ENCODE measurements at places on chromosomes 13 and 19.

GRCh38 chr13:86737334-86737932 is 933.7 kb upstream of the SLITRK5 start:
- no peak for DNase-seq

GRCh38 chr13:113220877-113221276 is 11.5 kb downstream of the CUL4A start:
- DNase-seq: peak; percentile 14

DNA sequence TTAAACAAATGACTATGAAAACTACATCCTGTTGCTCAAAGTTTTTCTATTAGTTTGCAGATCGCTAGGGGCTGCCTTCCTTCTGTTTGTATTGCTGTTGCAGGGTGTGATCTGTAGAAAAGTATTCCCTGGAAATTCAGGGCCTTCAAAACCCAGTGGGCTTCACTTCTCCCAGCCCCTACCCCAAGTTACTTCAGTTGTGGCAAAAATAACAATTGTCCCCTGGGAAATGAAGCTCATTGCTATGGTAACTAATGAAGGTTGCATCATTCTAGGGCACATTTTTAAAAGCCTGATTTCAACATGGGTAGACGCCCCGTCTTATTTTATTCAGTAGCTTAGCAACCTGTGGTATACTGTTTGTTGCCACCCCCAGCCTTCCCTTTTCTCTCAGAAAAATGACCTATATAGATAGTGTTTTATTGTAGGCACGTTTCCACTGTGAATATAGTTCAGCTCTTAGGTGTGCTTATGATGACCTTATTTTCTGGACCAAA is 60.9 kb downstream of the WDFY2 start:
- no peak for DNase-seq

GRCh38 chr19:18083929-18084684 is 2.6 kb downstream of the IL12RB1 start:
- no peak for DNase-seq

DNA sequence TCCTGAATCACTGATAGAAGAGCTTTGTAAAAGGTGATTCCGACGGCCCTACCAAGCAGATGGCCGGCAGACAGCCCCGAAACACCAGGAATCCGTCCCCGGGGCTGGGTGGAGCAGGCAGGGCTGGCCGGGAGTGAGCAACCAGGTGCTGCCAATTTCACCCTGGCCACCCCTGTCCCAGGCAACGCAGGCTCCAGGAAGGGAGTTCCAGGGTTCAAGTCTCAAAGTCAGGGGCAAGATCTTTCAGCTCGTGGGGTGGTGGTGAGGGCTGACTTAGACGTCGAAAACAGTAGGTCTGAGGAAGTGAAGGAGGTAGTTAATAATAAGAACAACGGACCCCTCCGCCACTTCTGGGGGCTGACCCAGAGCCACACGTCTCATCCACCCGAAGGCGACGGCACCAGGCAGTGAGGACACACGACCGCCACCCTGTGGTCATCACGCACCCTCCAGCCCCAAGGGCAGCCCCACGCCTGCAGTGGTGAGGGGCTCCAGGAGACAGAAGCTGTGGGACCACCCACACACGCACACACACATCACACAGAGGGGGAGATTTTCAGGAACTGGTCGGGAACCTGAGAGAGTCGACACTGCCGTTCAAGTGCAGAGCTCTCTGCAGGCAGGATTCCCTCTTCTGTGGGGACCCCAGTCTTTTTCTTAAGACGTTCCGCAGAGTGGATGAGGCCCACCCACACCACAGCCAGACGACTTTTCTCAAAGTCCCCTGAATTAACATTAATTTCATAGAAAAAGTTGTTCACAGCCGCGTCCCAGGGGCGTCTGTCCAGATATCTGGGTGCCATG is 67.2 kb downstream of the SPACA7 start:
- no peak for DNase-seq

DNA sequence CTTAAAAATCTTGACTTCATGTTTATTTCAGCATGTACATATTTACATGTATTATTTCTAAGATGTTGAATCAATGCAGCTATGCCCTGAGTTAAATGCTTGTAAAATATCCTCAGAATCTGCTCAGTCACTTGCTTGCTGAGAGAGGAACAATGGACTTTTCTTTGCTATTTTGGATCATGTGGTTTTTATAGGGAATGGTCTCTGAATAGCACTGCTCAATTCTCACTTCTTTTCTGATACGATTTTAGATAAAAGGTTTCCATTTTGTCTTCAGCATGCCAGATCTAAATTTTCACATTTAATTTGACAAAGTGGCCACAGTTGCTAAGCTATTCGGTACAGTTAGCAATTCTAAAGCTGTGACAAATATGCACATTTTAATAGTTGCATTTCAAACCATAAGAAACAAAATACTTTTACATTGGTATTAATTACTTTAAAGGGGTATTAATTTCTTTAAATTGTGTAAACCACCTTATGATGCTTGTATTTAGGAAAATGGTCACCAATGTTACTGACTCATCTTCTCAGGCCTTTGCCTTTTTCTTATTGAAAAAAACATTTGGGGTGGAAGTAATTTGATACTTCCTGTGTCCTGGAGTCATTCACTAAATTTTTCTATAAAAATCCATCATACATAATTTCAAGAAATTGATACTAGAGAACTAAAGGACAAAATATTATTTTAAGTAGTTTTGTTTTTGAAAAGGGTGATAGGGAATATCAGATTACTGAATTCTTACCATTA is 113.5 kb downstream of the MYO16 start:
- DNase-seq: no peak

DNA sequence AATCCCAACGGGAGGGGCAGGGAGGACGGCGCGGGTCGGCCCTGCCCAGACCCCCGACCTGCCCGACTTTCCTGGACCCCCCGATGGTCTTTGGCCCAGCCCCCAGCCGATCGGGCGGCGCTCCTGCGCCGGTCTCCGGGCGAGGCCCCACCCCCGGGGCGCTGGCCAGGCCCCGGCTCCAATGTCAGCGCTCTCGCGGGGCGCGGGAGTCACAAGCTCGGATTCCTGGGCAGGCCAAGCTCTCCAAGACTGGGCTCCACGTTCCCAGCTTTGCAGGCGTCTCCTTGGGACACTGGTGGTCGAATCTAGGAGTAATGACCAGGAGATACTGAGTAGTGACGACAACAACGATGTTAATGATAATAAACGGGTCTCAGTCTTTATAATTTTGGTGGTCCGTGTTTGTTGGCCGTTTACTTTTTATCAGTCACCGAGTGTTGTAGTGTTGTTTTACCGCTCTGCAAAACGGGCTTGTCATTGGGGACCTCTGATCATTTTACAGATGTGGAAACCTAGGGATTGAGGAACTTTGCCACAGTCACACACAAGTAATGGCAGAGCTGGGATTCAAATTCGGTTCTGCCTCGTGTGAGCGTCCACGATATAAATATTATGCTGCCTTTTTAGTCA is 545 bp downstream of the RAD23A start:
- DNase-seq: no peak

- no peak for DNase-seq
Observed at GRCh38 chr19:28044477-28044876, 1168.5 kb downstream of the UQCRFS1 start.

- no peak for DNase-seq
Observed at GRCh38 chr19:28841531-28841930, 371.4 kb downstream of the UQCRFS1 start.

GRCh38 chr19:13022859-13023636 is 27.8 kb downstream of the NFIX start:
- no peak for DNase-seq

DNA sequence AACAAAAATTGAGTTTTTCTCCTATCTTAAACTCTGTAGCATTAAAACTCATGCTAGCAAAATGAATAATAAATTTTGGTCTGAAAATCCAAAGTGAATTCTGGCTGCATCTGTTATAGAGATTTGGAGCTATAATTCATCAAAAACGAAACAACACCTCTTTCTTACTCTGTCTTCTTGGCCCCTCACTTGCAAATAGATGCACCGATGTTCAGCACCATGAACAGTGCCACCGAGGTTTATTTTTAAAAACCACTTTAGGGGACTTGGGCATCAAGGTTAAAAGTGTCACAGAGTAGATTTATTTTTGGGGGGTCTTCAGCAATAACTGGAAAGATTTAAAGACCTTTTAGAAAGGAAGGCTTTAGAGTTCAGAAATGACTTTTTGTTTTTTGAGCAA is 26.1 kb upstream of the EID2 start:
- DNase-seq: no peak

DNA sequence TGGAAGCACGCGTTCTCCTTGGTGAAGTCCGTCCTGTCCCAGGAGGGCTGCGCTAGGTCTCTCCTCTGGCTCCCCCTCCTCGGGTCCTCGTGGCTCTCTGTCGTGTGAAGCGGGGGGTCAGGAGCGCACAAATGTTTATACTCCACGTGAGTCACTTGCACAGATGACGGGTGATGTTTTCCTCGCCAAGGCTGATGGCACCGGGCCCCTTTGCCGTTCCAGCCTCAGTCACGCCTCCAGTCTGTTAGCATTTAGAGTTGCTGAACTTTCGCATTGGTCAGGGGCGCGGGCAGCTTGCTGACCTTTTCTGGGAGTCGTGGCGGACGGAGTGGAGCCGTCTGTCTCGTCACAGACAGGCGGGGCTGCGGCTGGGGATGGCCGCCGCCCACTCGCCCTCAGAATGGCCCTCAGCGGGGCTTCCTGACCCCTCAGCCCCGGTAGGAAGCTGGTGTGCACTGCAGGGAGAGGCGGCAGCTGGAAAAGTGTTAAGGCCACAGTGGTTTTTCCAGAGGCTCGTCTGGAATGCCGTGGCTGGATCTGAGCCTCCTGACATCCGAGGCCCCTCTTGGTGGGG is 13.7 kb downstream of the KLHL26 start:
- no peak for DNase-seq

- DNase-seq: no peak
Observed at GRCh38 chr19:14826006-14826405, 9.0 kb downstream of the OR7A5 start.
